Inflammatory macrophage (primary cell): ENCODE measurements at places on chromosomes 7 and 10.

GRCh38 chr10:11074536-11075267, 57.0 kb downstream of the CELF2 start:
- no peak for DNase-seq

GRCh38 chr10:83166344-83166743, 973.0 kb upstream of the GHITM start:
- no peak for DNase-seq

DNA sequence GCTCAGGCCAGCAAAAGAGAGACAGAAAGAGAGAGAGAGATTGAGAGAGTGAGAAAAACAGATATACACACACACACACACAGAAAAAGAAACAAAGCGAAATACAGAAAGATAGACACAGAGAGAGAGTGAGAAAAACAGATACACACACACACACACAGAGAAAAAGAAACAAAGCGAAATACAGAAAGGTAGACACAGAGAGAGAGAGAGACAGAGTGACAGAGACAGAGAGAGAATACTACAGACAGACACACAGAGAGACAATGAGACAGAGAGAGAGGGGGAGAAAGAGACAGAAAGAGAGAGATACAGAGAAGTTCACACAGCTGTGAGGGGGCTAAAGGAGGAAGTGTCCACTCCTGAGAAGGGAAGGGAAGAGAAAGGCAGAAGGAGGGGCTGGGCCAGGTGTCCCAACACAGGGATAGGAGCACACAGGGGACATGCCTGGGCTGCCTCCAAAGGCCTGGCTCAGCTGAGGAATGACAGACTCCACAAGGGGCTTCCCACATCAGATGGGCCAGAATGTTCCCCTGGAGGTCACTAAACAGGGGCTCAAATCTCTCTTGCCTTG, 4.3 kb downstream of the GCK start:
- DNase-seq = no peak

GRCh38 chr10:119443970-119444660, 98.4 kb downstream of the RGS10 start:
- DNase-seq = no peak

DNA sequence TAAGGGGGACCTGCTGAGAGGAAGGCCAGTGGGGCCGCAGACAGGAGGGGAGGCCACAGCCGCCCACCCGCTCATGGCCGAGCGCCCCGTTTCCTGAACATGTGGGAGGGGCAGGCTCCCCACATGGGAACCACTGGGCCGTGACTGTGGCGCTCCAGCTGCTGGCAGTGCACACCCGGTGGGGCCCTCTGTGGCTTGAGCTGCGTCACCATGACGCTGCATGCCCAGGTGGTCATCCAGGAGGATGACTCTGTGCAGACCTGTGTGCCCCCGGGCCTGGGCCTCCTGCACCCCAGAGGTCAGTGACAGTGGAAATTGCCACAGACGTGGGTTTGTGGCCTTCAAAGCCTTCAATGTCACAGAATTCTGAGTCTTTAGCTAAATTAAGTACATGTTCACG, 85.1 kb downstream of the MGMT start:
- no peak for DNase-seq

- no peak for DNase-seq
Observed at GRCh38 chr7:140273417-140273816, 96.6 kb upstream of the KDM7A start.

- DNase-seq = no peak
Observed at GRCh38 chr7:75962607-75963380, 31.6 kb downstream of the TMEM120A start.
